Endothelial cell (in vitro differentiated cells): ENCODE measurements at places on chromosomes 2 and 18. TPM values are rescaled to one million over a fixed set of nuclear protein-coding genes. Genes with fewer than 3 reads are reported as not detected.

The ANKAR gene
- total RNA-seq: 8.5 TPM

The MYO7B gene
- total RNA-seq: 0.90 TPM

The SUPT7L gene
- 39.1 TPM for total RNA-seq

The NDC80 gene
- 8.6 TPM for total RNA-seq

The RNU2-63P gene
- total RNA-seq: 6.9 TPM

The CCL20 gene
- total RNA-seq: not detected

The BUB1 gene
- total RNA-seq: 12.5 TPM
